ENCODE measurements at places on chromosomes 7 and 10.

DNA sequence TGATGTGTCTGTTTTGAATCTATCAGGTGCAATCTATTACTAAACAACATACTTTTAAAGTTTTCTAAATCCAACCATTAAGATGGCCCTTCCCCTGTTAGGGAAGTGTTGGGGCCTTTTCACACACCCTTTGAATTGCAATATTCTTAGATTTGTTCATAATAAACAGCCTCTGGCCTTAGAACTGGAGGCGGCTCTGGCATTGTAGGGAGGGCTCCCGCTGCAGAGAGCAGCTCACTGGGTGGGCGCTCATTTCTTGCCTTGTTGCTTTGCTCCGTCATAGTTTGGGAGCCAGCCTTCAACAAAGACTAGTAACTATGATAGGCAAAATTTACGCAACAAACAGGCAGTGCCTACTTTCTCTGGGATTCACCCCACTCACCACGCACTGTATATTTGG, 4.2 kb upstream of the HOXA10 start:
- DNase-seq, result no peak

DNA sequence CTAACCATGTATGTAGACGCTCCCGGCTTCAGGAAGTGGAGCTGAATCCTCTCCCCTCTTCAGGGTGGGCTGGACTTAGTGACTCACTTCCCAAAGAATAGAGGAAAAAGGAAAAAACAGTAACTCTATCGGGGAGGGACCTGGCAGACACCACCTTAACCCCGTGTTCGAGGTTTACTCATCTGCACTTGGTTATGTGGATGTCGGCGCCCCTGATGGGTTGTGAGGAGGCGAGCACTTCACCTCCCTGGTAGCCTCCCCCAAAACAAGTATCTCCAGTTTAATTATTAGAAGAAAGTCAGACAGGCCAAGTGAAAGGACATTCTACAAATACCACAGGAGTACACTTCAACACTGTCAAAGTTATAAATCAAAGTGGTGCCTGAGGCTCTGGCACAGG, 559.7 kb downstream of the TCERG1L start:
- DNase-seq, result no peak

GRCh38 chr7:30273552-30273951, 10.8 kb upstream of the ZNRF2 start:
- no peak for DNase-seq

GRCh38 chr10:59133841-59134593, 42.4 kb upstream of the PHYHIPL start:
- no peak for DNase-seq

GRCh38 chr7:157429001-157429679, 92.3 kb downstream of the DNAJB6 start:
- DNase-seq, result no peak

DNA sequence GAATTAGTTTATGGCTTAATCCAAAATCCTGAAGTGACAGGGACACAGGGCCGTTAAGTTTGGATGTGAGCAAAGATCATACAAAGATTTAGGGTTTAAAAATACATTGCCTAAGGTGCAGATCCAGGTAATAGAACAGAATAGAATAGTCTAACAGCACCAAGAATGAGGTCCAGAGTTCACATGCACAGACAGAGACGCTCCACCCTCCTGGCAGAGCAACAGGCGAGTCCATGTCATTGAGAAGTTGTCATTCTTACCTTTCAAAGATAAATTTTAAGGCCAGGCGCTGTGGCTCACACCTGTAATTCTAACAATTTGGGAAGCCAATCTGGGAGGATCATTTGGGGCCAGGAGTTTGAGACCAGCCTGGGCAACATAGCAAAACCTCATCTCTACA, 209.1 kb upstream of the AUTS2 start:
- DNase-seq, result no peak

DNA sequence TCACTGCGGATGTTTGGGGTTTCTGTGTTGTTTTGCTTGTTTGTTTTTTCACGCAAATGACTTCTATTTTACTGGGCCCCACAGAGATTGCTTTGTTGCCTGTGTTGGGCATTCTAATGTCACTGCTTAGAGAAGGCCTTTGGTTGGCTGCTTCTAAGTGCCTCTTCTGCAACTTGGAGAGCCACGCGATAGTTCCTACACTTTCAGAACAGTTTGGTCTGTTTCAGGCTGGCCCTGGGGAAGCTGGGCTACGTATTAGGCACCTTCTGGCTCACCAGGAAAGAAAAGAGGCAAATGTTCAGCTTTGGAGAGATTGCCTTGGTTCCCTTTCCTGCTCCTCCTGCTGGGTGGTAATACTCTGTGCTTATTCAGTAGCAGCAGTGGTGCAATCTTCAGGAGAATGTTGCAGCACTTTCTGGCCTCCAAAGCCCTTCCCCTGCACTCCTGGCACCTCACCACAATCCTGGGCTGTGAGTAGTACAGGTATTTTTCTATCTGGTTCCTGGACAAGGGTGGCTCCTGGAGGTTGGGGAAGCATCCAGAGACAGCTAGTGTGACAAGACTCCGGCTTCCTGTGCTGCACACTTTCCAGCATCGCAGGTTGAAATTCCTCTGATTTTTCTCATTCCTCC, 1.2 kb downstream of the ANTXRL start:
- DNase-seq, result no peak

- no peak for DNase-seq
Observed at GRCh38 chr10:91797048-91797690, 1.1 kb upstream of the TNKS2 start.

DNA sequence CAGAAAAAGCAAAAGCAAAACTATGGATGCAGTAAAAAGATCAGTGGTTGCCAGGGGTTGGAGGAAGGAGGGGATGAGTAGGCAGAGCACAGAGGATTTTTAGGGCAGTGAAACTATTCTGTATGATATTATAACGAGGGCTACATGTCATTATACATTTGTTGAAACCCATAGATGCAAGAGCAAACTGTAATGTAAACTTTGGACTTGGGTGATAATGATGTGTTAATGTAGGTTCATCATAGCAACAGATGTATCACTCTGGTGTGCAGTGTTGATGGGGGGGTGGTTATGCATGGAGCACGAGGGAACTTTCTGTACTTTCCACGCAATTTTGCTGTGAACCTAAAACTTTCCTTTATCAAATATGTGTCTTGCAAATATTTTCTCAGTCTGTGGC, 23.2 kb downstream of the SLK start:
- no peak for DNase-seq

DNA sequence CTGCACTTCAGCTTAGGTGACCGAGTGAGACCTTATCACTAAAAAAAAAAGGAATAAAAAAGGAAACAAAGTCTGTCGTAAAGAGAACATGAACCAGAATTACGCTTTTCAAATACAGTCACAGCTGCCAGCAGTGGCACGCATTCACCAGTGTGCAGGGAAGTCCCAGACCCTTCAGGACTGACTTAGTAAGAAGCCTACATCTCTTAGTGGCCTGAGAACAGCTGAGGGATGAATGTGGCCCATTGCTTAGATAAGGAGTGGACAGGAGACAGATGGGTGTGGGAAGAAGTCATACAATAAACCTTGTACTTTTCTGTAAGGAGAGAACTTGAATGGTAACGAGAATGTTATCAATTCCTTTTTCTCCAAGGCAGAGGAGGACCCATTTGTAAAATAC, 178.5 kb downstream of the JCAD start:
- DNase-seq, result no peak

- DNase-seq, result no peak
Observed at GRCh38 chr7:84446991-84447480, 252.4 kb upstream of the SEMA3A start.

GRCh38 chr10:108362961-108363360, 1198.5 kb upstream of the SORCS1 start:
- no peak for DNase-seq

- no peak for DNase-seq
Observed at GRCh38 chr10:127813290-127813689, 76.3 kb downstream of the FOXI2 start.

- no peak for DNase-seq
Observed at GRCh38 chr7:26919906-26920493, 55.6 kb upstream of the SKAP2 start.

DNA sequence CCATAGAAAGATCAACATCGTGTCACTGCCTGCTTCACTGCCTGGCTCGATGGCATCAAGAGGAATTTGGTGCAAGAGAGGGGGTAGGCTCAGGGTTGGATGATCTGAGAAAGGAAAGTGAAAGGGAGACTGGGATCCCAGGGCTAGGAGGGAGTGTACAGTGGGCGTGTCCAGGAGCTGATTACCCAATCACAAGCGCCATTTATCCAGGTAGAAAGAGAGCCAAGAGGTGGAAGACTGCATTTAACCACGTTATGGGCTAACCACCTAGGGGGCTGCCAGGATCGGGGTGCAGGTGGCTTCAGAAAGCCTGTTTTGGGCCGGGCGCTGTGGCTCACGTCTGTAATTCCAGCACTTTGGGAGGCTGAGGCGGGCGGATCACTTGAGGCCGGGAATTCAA, 10.3 kb downstream of the PODXL start:
- no peak for DNase-seq

DNA sequence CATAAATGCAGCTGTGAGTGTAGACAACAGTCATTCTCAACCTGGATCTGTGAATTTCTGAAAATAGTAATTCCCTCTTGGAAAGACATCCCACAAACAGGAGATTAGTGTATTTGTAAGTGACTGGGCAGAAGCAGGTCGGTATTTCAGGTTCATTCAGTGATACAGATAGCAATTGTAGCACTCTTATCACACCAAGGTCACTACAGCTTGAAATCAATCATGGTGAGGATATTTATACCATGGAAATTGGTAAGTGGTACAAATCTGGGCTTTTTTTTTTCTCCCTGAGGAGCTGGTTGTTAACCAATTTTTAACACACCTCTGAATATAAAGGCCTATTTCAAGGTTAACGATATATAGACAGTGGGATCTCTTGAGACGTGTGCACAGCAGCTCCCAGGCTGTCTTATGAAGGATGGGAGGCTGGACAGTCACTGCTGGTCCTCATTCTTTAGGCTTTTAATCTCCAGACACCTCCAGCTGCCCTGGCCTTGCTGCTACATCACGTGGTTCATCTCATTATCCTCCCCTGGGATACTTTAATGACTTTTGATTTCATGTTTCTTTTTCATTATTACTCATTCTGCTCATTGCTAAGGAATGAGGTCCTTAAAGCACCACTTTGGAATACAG, 87.1 kb downstream of the ITGA8 start:
- DNase-seq, result no peak

- DNase-seq, result no peak
Observed at GRCh38 chr10:119250641-119251314, 43.4 kb downstream of the GRK5 start.

GRCh38 chr7:135397689-135398088, 112.2 kb downstream of the CNOT4 start:
- no peak for DNase-seq

GRCh38 chr10:11325817-11326216, 285.6 kb downstream of the USP6NL start:
- DNase-seq, result no peak
